AG04450 (cell line): ENCODE measurements at places on chromosomes 16 and 17. TPM values are rescaled to one million over a fixed set of nuclear protein-coding genes. Genes with fewer than 3 reads are reported as not detected.

CCL14 gene
- polyA plus RNA-seq: not detected in 2 replicates

GUCY2D gene
- not detected in 2 replicates for polyA plus RNA-seq

TNFRSF17 gene
- polyA plus RNA-seq: not detected in 2 replicates

POLR3K gene
- polyA plus RNA-seq: 13.7 and 14.4 TPM in 2 replicates

ANKS3 gene
- 14.0 and 15.0 TPM in 2 replicates for polyA plus RNA-seq

OR4D1 gene
- not detected in 2 replicates for polyA plus RNA-seq

NEUROD2 gene
- polyA plus RNA-seq: not detected in 2 replicates

COPS3 gene
- 79.3 and 91.2 TPM in 2 replicates for polyA plus RNA-seq

UNC119 gene
- 51.2 and 54.3 TPM in 2 replicates for polyA plus RNA-seq

SLC38A8 gene
- not detected in 2 replicates for polyA plus RNA-seq

CHAD gene
- polyA plus RNA-seq: not detected in 2 replicates

HSD11B2 gene
- polyA plus RNA-seq: 0.07 TPM in 1 of 2 replicates, not detected in the other

CHD3 gene
- 50.0 and 68.6 TPM in 2 replicates for polyA plus RNA-seq

BCL6B gene
- polyA plus RNA-seq: 0.02 TPM in 1 of 2 replicates, not detected in the other

MEOX1 gene
- 0.05 and 0.07 TPM in 2 replicates for polyA plus RNA-seq

EVI2B gene
- polyA plus RNA-seq: 0.30 and 0.41 TPM in 2 replicates

KRT12 gene
- polyA plus RNA-seq: not detected in 2 replicates

DPEP2 gene
- polyA plus RNA-seq: not detected in 2 replicates

- no peak for DNase-seq
Observed at GRCh38 chr17:31690151-31690551, 168.9 kb downstream of the COPRS start.

DNA sequence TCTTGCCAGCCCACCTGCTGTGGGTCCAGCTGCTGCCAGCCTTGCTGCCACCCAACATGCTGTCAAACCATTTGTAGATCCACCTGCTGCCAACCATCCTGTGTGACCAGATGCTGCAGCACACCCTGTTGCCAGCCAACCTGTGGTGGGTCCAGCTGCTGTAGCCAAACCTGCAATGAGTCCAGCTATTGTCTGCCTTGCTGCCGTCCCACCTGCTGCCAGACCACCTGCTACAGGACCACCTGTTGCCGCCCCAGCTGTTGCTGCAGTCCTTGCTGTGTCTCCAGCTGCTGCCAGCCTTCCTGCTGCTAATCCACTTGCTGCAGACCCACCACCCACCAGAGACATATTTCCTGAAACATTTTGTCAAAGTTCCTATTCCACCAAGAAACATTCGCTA lies 641 bp downstream of the KRTAP9-1 start:
- DNase-seq: no peak

DNA sequence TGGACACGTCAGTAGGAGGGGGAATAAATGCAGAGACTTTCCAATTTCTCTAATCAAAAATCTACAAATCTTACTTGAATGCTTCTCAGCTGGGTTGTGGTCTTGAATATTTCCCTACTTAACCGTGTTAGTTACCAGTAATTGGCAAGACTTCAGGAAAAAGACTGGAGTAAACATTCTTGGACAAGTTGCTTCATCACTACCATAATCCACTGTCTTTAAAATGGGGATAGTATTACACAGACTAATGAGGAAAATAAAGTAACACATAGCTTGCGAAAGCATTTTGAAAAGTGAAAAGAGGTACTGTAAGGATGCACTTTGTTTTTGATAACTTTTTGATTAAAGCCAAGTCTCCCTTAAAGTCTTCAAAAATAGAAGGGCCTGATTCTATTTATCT lies 18.4 kb downstream of the MYH1 start:
- no peak for DNase-seq

GRCh38 chr17:78105101-78105500 lies 23.5 kb downstream of the TMC6 start:
- DNase-seq: no peak

DNA sequence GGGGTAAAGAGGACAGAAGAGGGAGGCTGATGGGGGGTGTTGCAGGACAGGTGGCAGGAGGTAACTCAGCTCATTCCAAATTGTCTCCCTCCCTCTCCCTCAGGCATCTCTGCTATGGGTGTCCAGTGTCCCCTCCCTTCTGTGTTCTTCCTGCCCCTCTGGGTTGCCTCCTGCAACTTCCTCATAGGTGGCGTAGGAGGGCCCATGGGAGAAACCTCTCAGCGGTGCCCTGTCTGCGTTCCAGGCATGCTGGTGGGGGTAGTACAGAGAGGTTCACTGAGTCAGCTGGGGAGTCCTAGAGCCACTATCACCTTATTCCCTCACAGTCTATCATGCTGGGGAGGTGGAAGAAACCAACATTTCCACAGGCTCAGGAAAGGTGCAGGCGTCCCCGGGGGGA lies 14.7 kb upstream of the ODF4 start:
- DNase-seq: no peak

DNA sequence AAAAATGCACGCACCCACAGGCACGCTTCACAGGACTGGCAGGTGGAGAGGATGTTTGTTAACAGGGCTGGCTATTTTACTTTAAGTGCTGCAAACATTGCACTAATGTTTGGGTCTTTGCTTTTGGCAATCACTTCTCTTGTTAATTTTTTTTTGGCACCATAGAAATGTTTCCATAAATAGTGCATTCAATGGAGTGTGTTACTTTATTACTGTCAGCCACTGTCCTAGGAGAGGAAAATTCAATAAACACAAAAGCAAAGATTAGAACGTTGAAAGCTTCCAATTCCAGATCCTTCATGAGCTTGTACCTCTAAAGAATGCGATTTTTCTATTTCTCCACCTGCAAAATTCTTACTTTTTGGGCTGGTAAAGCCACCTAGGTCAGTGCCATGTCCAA lies 743.5 kb downstream of the WWOX start:
- no peak for DNase-seq

DNA sequence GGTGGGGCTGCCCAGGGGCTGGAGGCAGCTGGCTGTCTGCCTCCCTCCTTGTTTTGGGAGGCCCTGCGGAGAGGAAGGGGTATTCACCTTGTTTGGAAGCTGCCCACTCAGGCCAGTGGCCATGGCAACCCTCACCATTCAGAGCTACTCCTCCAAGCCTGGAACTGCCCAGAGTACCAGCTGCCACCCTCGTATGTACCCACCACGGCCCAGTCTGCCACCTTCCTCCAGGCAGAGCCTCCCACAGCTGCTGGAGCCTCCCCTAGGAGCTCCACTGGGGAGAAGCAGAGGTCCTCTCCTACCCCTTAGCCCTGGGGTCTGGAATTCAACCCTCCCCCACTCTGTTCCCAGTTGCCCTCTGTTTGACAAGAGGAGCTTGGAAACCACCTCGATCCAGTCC lies 90.7 kb downstream of the AXIN2 start:
- DNase-seq: no peak

DNA sequence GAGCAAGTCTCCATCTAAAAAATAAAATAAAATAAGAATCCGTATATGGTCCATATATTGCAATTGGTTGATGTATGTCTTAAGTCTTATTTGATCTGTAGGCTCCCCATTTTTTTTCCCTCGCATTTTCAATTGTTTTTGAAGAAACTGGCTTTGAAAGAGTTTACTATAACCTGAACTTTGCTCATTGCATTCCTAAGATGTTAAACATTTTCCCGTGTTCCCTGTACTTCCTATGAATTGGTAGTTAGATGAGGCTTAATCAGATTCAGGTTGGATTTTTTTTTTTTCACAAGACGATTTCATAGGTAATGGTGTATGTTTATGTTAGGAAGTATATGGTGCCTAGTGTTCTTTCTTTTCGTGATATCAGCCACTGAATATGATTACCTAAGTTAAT lies 3.3 kb downstream of the LRRC36 start:
- DNase-seq: no peak

DNA sequence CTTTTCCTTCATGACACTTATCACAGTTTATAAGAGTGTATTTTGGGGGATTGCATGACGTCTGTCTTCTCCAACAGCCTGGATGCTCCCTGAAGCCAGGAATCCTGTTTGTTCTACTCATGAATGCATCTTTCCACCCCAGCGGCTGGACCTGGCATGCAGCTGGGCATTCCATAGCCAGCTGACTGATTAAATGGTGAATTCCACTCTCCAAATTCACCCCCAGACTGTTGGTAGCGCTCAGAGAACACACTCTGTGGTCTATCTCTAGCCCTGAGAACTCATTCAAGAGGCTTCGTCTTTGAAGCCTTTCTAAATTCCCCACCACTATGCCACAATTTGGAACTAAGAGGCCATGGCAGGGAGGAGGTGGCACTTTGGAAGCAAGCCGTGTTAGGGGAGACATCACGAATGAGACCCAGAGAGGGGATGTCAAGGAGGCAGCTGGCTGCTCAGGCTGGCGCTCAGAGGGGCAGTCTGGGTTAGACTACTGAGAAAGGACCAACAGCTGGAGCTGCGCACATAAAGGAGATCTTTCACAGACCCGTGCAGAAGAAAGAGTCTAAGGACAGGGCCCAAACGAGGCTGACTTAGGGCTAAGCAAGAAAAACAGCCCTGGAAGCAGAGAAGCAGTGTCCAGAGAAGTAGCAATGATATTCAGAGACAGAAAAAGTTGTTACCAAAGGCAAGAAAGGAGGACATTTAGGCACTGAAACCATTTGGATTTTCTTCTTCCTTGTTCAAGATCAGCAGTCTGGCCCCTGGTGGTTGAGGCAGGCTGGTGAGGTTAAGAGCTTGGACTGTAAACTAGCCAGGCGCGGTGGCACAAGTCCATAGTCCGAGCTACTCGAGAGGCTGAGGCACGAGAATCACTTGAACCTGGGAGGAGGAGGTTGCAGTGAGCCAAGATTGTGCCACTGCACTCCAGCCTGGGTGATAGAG lies 42.4 kb upstream of the ZNF629 start:
- no peak for DNase-seq

GRCh38 chr17:35578929-35579432 lies 610 bp upstream of the PEX12 start:
- no peak for DNase-seq

DNA sequence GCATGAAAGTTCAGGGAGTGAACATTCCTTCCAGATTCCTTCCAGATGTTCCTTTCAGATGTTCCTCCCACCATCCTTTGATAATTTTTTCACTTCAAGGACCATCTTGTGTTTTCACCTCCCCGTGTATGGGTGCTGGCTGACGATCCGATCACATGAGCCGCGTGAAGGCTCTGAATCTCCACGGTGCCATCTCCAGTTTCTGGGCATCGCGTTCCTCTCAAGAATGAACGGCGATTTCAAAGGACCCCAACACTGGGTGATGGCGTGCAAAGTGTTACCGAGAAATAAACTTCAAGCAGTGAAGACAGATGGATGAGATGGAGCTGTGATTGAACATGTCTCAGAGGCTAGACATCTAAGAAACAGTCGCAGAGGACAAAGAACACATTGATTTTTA lies 245.3 kb downstream of the GSG1L start:
- DNase-seq: no peak

GRCh38 chr17:7393613-7394451 lies 493 bp downstream of the PLSCR3 start:
- DNase-seq: no peak

GRCh38 chr16:11948819-11949218 lies 7.0 kb upstream of the NPIPB2 start:
- no peak for DNase-seq

GRCh38 chr16:10579575-10579964 lies 828 bp downstream of the EMP2 start:
- DNase-seq: no peak

- no peak for DNase-seq
Observed at GRCh38 chr17:39605492-39606433, 2.0 kb downstream of the NEUROD2 start.

GRCh38 chr17:82096709-82097183 lies 1.3 kb downstream of the FASN start:
- no peak for DNase-seq

- no peak for DNase-seq
Observed at GRCh38 chr16:86634292-86634691, 55.9 kb downstream of the FOXL1 start.

GRCh38 chr17:7721612-7722011 lies 4.1 kb downstream of the DNAH2 start:
- no peak for DNase-seq

DNA sequence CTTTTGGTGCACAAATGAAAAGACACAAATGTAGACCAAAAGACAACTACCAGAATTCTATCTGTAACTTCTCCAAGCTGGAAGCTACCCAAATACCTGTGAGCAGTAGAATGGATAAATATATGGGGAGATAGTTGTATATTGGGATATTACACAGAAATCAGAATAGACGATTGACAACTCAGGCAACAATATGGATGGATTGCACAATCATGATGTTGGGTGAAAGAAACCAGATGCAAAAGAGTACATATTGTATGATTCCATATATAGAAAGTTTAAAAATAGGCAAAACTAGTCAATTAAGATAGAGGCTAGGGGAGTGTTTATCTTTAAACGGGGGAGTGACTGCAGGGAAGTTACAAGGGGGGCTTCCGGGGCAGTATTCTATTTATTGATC lies 77.5 kb upstream of the NKD1 start:
- DNase-seq: no peak

- no peak for DNase-seq
Observed at GRCh38 chr17:36545077-36545464, 352 bp downstream of the GGNBP2 start.

GRCh38 chr17:47994724-47995123 lies 23.8 kb downstream of the CDK5RAP3 start:
- DNase-seq: no peak

GRCh38 chr16:14564323-14564722 lies 65.7 kb downstream of the PARN start:
- no peak for DNase-seq

DNA sequence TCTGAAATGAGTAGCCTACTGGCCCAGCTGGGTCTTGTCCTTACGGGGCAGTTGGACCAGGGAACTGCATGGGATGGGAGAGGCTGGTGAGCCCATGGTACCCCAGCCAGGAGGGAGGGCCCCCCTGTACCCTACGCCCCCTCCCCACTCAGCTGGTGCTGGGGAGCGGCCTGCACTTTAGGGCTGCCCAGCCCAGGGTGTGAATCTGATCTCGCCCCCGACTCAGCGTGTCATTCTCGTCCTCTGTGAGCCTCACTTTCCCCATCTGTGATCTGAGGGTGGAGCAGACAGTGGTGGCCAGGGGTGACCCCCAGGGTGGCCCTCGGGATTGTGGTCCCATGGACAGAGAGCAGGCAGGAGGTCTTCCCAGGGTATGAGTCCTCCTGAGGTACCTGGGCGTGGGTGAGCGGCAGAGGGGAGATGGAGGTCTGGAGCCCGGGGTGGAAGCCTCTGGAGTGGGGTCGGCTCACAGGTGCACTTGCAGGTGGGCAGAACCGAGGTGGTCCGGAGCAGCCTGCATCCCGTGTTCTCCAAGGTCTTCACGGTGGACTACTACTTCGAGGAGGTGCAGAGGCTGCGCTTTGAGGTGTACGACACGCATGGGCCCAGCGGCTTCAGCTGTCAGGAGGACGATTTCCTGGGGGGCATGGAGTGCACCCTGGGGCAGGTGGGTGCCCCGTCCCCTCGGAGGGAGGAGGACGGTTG lies 1.6 kb downstream of the CPNE7 start:
- no peak for DNase-seq

GRCh38 chr17:58339755-58340404 lies 11.3 kb upstream of the TSPOAP1 start:
- DNase-seq: no peak

- DNase-seq: no peak
Observed at GRCh38 chr16:85463672-85464382, 149.3 kb upstream of the GSE1 start.

- no peak for DNase-seq
Observed at GRCh38 chr17:50946891-50947781, 81.0 kb upstream of the TOB1 start.

- no peak for DNase-seq
Observed at GRCh38 chr16:49484451-49484849, 110.8 kb downstream of the C16orf78 start.
